CD4-positive, alpha-beta memory T cell (primary cell): ENCODE measurements at places on chromosomes 7 and 10. TPM values are rescaled to one million over a fixed set of nuclear protein-coding genes. Genes with fewer than 3 reads are reported as not detected.

Gene SLC26A5
- total RNA-seq = not detected

- no peak overlapping the region for H3K27ac ChIP-seq
- no peak overlapping the region for H3K4me3 ChIP-seq
- no peaks in the 10 kb centered on the region for H3K4me1 ChIP-seq
- no peaks in the 10 kb centered on the region for H3K27me3 ChIP-seq
- no peaks in the 10 kb centered on the region for H3K36me3 ChIP-seq
These were observed 806.5 kb downstream of the PHTF2 start for GRCh38 chr7:78605119-78605518.

Gene HYAL4
- not detected for total RNA-seq

GRCh38 chr7:88101769-88102168, 118.1 kb downstream of the SRI start:
- no peaks in the 10 kb centered on the region for H3K4me1 ChIP-seq
- no peaks in the 10 kb centered on the region for H3K27me3 ChIP-seq
- no peak for DNase-seq
- H3K36me3 ChIP-seq = no peaks in the 10 kb centered on the region
- no peak overlapping the region for H3K27ac ChIP-seq
- H3K4me3 ChIP-seq = no peak overlapping the region

DNA sequence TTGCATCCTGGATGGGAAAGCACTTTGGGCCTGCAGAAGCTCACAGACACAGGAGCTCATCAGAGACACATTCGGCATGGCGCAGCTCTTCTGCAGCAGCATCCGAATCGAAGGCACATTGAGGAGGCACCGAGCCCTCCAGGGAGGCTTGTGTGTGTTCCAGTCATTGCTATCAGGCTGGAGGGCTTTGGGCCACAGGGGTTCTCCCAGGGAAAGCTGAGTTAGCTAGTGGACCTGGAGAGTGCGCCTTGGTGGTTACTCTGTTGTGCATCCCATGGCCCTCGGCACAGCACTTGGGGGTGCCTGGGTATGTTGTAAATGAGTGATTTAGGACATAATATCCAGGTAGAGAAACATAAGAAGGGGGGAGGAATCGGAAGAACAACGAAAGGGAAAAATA, 388.7 kb upstream of the RNF32 start:
- DNase-seq = no peak
- no peaks in the 10 kb centered on the region for H3K4me1 ChIP-seq
- H3K36me3 ChIP-seq = no peaks in the 10 kb centered on the region

- no peak for DNase-seq
- H3K4me1 ChIP-seq = peaks cover 20% of the 10 kb centered on the region
- no peaks in the 10 kb centered on the region for H3K36me3 ChIP-seq
- H3K27ac ChIP-seq = no peak overlapping the region
- H3K4me3 ChIP-seq = no peak overlapping the region
- H3K27me3 ChIP-seq = no peaks in the 10 kb centered on the region
These were observed 282.8 kb downstream of the RPS24 start for GRCh38 chr10:78316451-78316931.

DNA sequence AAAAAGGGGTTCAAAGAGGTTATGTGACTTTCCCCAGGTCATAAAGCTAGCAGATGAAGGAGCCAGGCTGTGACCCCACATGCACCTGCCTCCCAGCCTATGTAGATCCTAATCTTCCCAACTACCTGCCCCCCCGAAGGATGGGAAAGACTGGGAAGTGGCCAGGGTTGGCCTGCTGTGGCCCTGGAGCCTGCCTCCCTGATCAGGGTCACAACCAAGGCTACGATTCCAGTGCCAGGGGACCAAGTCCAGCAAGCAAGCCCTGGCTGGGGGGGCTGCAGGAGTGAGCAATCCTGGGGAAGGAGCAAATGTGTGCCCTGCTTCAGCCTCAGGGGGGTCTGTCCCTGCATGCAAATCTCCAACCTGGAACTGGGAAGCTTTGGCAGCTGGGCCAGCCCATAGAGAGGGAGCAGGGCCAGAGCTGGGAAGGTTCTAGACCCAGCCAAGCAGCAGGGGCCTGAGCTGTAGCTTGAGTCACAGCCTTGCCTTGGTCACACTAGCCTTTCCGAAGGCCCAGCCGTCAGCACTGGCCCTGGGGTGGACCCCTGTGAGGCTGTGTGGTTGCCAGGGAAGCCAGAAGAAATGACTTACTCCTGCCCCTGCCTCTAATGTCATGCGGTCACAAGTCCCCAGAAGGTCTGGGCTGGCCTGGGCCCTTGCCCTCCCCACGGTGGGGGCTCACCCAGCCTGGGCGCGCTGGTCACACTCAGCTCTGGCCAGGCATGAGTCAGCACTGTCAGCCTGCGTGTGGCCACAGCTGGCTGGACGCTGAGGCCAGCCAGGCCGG, 96.4 kb upstream of the ZMIZ1 start:
- H3K27ac ChIP-seq = no peak overlapping the region
- H3K4me1 ChIP-seq = peaks cover 13% of the 10 kb centered on the region
- no peaks in the 10 kb centered on the region for H3K27me3 ChIP-seq
- H3K4me3 ChIP-seq = no peak overlapping the region
- H3K36me3 ChIP-seq = no peaks in the 10 kb centered on the region
